M059J (cell line): ENCODE measurements at places on chromosomes 7 and 10. TPM values are rescaled to one million over a fixed set of nuclear protein-coding genes. Genes with fewer than 3 reads are reported as not detected.

The DKK1 gene
- total RNA-seq, result 355 and 363 TPM in 2 replicates

The SKAP2 gene
- total RNA-seq, result 43.2 and 113 TPM in 2 replicates

The MYH16 gene
- total RNA-seq, result 0.05 and 0.34 TPM in 2 replicates

The CAPZA2 gene
- 126 and 214 TPM in 2 replicates for total RNA-seq

The ATP5MK gene
- total RNA-seq, result 454 and 610 TPM in 2 replicates

The MORN4 gene
- total RNA-seq, result 3.8 and 5.9 TPM in 2 replicates

The WAC gene
- total RNA-seq, result 41.1 TPM in 2 replicates

The APBB1IP gene
- total RNA-seq, result 0.37 TPM in 1 of 2 replicates, not detected in the other

GRCh38 chr10:75788394-75789205, 357.2 kb downstream of the LRMDA start:
- peak; percentile 42 for DNase-seq

DNA sequence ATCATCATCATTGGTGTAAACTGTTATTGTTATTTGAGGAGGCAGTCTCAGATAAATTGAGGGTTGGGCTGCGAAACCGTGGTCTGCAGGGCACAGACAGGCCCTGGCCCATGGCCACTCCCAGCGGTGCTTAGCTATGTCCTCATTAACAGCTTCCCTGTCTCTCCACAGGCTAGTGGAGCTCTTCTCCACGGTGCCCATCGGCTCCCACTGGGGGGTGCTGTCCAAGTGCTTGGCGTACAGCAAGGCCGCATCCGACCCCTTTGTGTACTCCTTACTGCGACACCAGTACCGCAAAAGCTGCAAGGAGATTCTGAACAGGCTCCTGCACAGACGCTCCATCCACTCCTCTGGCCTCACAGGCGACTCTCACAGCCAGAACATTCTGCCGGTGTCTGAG, 21.6 kb downstream of the GPR26 start:
- DNase-seq, result no peak

- DNase-seq, result no peak
Observed at GRCh38 chr7:11650500-11650899, 181.5 kb downstream of the THSD7A start.

- DNase-seq, result no peak
Observed at GRCh38 chr7:105760551-105761447, 115.6 kb downstream of the ATXN7L1 start.

- no peak for DNase-seq
Observed at GRCh38 chr7:41881331-41882130, 178.6 kb upstream of the INHBA start.

DNA sequence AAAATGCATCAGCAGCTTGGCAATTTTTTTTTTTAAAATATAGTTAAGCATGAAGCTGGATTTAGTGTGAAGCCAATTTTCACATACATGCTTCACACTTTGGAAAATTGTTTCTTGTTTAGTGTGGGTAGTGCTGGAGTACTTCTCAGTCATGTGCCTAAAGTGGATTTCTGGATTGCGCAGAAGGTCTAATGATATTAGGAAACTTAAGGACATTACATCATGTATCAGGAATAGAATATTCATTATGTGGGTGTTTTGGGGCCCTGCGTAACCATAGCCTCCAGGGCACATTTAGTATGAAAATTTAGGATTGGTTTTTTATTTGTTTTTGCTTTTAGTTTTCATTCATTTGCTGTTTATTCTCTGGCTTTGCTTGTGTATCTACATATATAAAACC, 28.8 kb upstream of the BNIP3 start:
- no peak for DNase-seq

GRCh38 chr7:75623390-75624133, 115.2 kb downstream of the HIP1 start:
- no peak for DNase-seq

- DNase-seq, result peak; percentile 18
Observed at GRCh38 chr10:30036341-30036740, 23.0 kb downstream of the JCAD start.

DNA sequence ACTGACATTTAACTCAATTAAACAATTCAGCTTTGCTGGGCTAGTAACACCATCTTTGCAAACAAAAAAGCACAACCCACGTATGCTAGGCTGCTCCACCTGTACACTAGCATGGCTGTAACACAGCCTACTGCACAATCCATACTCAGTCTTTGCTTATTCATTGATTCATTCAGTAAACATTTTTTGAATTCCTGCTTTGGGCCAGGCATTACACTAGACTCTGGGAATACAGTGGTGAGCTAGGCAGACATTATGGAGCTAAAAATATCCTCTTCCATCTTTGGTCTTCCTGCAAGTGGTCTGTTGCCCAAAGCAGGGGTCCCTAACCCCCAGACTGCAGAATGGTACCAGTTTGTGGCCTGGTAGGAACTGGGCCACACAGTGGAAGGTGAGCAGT, 9.9 kb downstream of the CNNM1 start:
- DNase-seq, result peak; percentile 60

- DNase-seq, result peak; percentile 46
Observed at GRCh38 chr10:112532189-112532588, 85.2 kb downstream of the VTI1A start.

GRCh38 chr10:30968711-30969110, 63.0 kb downstream of the ZNF438 start:
- no peak for DNase-seq

DNA sequence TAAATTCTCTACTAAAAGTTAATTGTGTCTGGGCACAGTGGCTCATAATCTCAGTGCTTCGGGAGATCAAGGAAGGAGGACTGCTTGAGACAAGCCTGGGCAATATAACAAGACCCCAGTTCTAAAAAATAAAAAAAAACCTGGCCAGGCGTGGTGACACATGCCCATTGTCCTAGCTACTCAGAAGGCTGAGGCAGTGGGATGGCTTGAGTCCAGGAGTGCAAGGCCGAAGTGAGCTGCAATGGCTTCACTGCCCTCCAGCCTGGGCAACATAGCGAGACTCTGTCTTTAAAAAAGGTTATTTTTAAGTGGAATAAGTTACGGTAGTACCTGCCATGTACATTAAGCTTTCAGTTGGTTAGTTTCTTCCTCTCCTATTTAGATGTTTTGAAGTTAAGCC, 28.9 kb downstream of the CDK14 start:
- DNase-seq, result no peak

GRCh38 chr7:151341357-151342101, at the start of gene NUB1:
TSS of gene NUB1 (plus strand) at chr7:151341812. CDS start at chr7:151345350, 3,538 bp downstream.
- DNase-seq, result peak; percentile 81

GRCh38 chr7:82078807-82079206, 309.0 kb upstream of the HGF start:
- DNase-seq, result no peak
